PC-9 (cell line): ENCODE measurements at places on chromosomes 3 and 15. TPM values are rescaled to one million over a fixed set of nuclear protein-coding genes. Genes with fewer than 3 reads are reported as not detected.

The FGD5 gene
- total RNA-seq, result not detected in 2 replicates

The FANCD2OS gene
- total RNA-seq, result not detected in 2 replicates

The GOLGA8H gene
- not detected in 2 replicates for total RNA-seq

The UPK1B gene
- total RNA-seq, result not detected in 2 replicates

The NRROS gene
- total RNA-seq, result 2.2 and 3.1 TPM in 2 replicates

The SIDT1 gene
- 1.2 and 3.3 TPM in 2 replicates for total RNA-seq

The ABI3BP gene
- 3.4 and 4.2 TPM in 2 replicates for total RNA-seq

The RNF13 gene
- total RNA-seq, result 40.1 and 65.0 TPM in 2 replicates

The CLDN18 gene
- not detected in 2 replicates for total RNA-seq

The STRC gene
- total RNA-seq, result 0.59 and 1.3 TPM in 2 replicates

The SLC38A3 gene
- total RNA-seq, result 0.33 and 0.37 TPM in 2 replicates

The IQCF5 gene
- total RNA-seq, result not detected in 2 replicates

The CDC25A gene
- total RNA-seq, result 9.7 and 10.5 TPM in 2 replicates

The RBP2 gene
- not detected in 2 replicates for total RNA-seq

The SNTN gene
- total RNA-seq, result not detected in 2 replicates

The ISLR gene
- total RNA-seq, result not detected in 2 replicates

The ARMC8 gene
- total RNA-seq, result 32.2 and 32.4 TPM in 2 replicates

The CHL1 gene
- total RNA-seq, result not detected in 2 replicates

The ZKSCAN7 gene
- 0.83 TPM in 2 replicates for total RNA-seq

The CAMK2N2 gene
- total RNA-seq, result 2.2 and 2.6 TPM in 2 replicates

The ZNF710 gene
- 23.4 and 25.2 TPM in 2 replicates for total RNA-seq

The RARRES1 gene
- 9.3 and 20.5 TPM in 2 replicates for total RNA-seq

The ZPLD1 gene
- total RNA-seq, result not detected in 2 replicates

The FOXL2 gene
- not detected in 2 replicates for total RNA-seq

The LIPC gene
- not detected in 2 replicates for total RNA-seq

The ADAMTS17 gene
- 2.0 and 3.2 TPM in 2 replicates for total RNA-seq

The AHSG gene
- total RNA-seq, result not detected in 2 replicates

The HRG gene
- 0.58 and 1.3 TPM in 2 replicates for total RNA-seq

The C3orf20 gene
- total RNA-seq, result not detected in 2 replicates

The NUTM1 gene
- total RNA-seq, result not detected in 2 replicates

The ZNF774 gene
- 6.2 and 6.3 TPM in 2 replicates for total RNA-seq

The ACTRT3 gene
- total RNA-seq, result 1.5 and 2.4 TPM in 2 replicates

The ECE2 gene
- total RNA-seq, result not detected in 2 replicates

The CCR9 gene
- not detected in 2 replicates for total RNA-seq

The FEZF2 gene
- total RNA-seq, result not detected in 2 replicates

The C3orf85 gene
- not detected in 2 replicates for total RNA-seq

The MYZAP gene
- total RNA-seq, result 3.5 and 5.9 TPM in 2 replicates

The WDR73 gene
- 22.9 and 29.5 TPM in 2 replicates for total RNA-seq

The GOLGA6L7 gene
- not detected in 2 replicates for total RNA-seq

The GOLGA8J gene
- total RNA-seq, result not detected in 2 replicates

The CASR gene
- not detected in 2 replicates for total RNA-seq
